Fibroblast of gingiva (primary cell): ENCODE measurements at places on chromosomes 7 and 10.

- peak; percentile 60 for DNase-seq
Measured at GRCh38 chr10:3239066-3239919, 66.7 kb upstream of the PITRM1 start.

- peak; percentile 63 for DNase-seq
Measured at GRCh38 chr10:32210306-32211045, 136.5 kb downstream of the EPC1 start.

DNA sequence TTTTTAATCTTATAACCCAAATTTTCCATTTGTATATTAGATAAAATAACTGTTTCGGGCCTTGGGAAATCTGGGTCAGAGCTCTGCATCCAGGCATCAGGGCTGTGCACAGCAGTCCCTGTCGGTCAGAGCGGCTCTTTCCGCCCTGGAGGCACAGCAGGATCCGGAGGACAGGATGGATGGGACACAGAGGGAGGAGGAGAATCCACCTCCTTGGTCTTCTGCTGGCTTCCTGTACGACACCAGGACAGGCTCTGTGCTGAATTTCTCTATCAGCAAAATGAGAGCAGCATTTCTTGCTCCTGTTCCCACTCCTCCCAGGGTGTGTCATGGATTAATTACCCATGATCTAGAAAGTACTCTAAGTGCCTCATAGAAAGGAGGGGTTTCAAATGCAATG, 254.9 kb downstream of the SKAP2 start:
- no peak for DNase-seq

- DNase-seq, result no peak
Measured at GRCh38 chr7:135205850-135206249, 5.5 kb downstream of the WDR91 start.

DNA sequence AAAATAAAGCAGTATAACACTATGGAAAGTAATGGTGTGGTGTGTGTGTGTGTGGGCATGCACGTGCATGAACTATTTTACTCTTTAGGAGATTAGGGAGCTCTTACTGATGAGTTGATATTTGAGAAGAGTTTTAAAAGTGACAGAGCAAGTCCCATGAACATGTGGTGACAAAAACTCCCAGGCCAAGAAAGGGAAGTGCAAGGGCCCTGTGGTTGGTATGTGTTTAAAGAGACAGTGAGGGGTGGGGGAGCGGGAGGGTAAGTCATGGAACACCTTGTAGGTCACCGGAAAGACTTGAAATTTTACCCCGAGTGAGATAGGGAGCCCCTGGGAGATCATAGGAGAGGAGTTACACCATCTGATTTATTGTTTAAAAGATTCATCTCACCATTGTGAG, 63.3 kb downstream of the AKR1B1 start:
- no peak for DNase-seq

DNA sequence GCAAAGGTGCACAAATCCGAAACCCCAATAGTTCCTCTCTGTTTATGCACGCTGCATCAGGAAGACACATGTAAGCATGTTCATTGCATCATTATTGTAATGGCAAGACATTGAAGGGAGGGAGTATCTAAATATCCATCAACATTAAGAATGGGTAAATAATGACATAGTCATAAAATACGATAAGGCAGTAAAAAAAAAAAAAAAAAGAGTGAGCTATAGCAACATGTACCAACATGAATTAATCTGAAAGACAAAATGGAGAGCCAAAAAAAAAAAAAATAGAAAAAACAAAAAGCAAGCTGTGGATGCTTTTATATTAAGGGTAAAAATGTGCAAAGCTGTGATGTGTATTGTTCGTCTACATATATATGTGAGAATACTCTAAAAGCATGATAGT, 70.2 kb upstream of the ABLIM1 start:
- DNase-seq, result no peak

- DNase-seq, result peak; percentile 30
Measured at GRCh38 chr10:119131512-119132240, 27.8 kb downstream of the DENND10 start.

- no peak for DNase-seq
Measured at GRCh38 chr10:10959666-10960065, 58.0 kb upstream of the CELF2 start.

DNA sequence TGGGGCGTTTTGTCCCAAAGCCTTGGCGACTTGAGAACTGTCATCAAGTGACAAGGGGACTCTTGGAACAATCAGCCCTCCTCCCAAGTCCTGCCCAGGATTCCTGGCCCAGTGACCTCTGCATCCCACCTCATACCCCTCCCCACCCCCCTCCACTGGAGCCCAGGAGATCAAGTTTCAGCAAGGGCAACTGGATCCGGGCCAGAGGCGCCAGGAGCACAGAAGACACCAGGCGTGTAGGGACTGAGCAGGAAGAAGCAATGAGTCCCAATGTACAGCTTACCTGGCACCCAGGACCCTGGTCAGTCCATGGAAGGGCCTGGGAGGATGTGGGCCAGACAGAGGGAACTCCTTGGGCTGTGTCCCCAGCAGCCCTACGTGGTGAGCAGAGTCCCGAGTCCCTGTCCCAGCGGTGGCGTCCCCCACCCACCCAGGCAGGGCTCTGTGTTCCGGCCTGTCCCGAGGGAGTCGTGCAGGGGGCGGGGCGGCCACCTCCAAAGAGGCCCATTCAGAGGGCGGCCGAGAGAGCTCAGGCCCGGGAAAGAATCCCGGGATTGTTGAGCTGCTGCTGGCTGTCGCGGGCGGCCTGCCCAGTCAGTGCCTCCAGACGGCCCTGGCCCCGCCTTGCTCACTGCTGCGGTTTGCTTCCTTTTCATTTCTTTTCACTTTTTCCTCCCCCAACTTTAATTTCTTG, 254.1 kb downstream of the TNS3 start:
- DNase-seq, result peak; percentile 84

DNA sequence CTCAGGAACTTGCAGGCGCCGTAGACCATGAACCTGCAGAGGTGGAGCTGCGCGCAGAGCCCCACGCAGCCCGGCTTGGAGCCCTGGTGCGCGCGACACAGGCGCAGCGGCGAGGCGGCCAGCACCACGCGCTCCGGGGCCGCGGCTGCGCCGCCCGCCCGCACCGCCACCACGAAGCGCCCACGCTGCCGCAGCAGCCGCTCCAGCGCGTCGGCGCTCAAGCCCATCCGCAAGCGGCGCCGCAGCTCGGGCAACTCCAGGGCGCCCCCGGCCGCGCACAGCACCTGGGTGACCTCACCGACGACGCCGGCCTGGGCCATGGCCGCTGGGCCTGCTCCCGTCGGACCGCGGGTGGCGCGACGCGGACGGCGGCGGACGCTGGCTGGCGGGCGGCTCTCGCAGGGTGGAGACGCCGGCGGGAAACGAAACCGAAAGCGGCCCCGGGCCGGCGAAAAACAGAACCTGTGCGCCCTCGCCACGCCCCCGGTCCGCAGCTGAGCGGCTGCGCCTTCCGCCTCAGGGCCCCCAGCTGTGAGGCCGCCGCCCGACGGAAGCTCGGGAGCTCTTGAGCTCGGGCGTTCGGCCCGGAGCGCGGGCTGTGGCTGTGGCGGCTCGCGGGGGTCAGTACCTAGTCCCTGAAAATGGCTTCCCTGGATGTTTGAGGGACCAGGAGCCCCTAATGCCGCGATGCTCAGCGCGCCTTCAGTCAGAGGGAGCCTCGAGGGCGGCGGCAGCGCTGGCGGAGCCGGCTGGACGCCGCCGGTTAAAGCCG, at the start of gene PARP12:
PARP12 (minus strand) TSS at position 424 of the 772 bp plus-strand sequence; CDS start at position 320, 104 bp downstream.
- peak; percentile 81 for DNase-seq

DNA sequence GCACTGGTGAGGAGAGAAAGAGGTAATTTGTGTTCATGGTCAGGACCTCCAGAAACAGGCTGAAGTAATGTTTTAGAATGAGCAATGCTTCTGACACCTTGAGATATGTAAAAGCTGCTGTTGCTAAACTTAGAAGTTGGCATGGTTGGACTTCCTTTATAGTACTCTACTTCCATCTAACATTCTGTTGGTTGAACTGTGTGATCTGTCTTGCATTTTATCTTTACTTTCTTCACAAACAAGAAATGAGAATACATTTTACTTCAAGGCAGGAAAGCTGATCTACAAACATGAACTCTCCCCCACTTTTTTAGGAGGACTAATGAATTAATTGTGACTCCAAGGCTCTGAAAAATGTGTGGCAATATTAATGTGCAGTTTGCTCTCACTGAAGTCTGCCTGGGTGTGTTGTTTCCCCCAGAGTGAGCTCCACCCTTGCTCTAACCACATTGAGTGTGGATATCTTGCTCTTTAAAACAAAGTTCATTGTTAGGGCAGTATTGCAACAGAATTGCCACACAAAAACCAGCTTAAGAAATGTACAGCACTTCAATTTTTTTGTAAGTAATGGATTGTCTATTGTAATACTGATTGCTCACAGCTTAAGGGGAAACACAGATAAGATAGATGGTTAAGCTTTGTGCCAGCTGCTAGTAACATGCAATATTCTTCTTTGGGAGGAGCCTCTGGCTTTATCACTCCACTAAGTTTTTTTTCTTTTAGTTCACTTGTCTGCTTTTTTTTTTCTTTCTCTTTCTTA, 69.0 kb downstream of the ADD3 start:
- DNase-seq, result peak; percentile 92
